ENCODE measurements at places on chromosomes 1 and 21.
A peak's percentile ranks its signal among the peaks of the same experiment; 100 is the strongest.

GRCh38 chr1:27591622-27592021 lies 12.3 kb downstream of the AHDC1 start:
- no peak for DNase-seq

DNA sequence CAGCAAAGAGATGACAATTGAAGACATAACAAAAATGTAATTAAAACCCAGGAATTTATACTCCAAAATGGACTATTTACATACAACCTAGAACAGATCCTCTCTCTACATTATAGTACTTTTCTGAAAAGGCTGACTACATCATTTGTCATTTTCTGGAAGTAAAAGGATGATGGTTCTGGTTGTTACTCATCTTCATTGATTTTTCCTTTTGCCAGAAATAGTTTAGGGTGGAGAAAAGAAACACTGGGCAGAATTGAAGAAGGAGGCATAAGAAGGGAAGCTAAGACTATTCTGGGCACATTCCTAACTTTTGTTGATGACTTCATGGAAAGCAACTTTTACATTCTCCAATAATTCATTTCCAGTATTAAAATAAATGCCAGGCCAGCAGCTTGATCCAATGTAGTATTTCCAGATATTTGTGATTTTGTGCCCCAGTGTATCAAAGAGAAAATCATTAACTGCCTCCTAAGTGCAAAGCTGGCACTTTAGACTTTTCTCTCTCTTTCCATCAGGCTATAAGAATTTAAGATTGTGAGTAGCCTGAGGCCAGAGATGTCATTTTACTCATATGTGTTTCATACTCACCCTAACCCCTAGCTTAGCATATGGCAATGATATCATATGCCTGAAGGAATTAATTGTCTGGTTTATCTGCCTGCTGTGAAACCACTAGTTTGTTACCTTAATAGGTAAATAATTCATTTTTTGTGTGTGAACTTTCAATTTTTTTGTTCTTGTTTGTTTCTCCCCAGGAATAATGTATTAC lies 369.5 kb upstream of the LYPLAL1 start:
- DNase-seq, result no peak

- no peak for DNase-seq
Observed at GRCh38 chr1:109944541-109944940, 33.9 kb downstream of the CSF1 start.

GRCh38 chr1:13860031-13860430 lies 160.0 kb downstream of the PRDM2 start:
- DNase-seq, result no peak

- no peak for DNase-seq
Observed at GRCh38 chr1:87167848-87168525, 160.7 kb upstream of the LMO4 start.

DNA sequence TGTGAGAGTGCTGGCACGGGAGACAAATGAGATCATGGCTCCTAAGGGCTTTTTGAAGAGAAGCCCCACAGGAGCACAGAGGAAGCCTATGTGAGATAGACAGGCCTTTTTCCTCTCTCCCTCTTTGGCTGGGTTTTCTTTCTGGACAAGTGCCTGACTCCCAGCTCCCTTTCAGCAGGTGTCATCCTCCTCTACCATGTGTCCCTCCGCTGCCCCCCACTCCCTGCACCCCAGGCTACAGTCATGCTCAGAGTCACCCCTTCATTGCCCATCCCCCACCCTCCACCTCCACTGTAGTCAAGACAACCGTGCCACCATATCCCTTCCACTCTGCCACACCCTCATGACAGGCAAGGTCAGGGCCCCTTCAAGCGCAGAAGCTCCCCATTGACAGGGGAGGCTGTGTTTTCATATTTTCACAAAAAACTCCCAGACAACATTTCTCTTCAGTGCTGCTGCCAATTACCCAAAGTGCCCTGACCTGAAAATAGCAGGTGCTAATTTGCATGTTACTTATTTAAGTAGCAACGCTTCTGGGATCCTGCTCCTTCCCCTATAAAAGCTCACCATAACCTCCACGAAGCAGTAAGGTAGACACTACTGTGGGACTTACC lies 92.1 kb upstream of the IPO9 start:
- DNase-seq, result no peak

- DNase-seq, result no peak
Observed at GRCh38 chr1:108896146-108897145, 19.7 kb downstream of the GPSM2 start.

DNA sequence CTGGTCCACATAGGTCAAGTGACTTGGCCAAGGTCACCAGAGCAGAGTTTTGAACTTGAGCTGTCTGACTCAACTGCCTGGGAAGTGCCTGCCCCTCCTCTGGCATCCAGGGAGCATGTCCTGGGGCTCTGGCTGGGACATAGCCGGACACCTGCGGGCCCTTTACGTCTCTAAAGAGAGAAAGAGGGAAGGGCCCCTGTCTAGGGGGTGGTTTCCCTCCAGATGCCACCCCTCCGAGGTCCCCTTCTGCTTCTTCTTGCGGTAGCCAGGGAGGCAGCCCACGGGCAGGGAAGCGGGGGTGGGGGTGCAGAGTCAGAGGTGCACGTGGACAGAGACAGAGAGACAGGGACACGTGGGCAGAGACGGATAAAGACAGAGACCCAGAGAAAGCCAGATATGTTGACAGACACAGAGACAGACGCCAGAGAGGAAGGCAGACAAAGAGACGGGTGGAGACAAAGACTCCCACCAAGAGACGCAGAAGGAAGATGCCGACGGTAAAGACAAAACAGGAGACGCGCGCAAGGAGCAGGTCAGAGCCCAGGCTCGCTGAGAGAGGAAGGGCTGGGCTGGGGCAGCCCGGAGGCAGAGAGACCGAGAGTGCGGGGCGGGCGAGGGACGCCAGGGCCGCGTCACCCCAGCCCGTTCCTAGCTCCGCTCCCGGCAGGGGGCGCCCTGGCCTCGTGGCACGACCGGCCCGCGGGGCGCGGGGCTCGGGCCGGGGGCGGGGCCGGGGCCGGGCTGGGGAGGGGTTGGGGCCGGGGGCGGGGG lies 458 bp upstream of the ALPL start:
- peak; percentile 81 for DNase-seq

DNA sequence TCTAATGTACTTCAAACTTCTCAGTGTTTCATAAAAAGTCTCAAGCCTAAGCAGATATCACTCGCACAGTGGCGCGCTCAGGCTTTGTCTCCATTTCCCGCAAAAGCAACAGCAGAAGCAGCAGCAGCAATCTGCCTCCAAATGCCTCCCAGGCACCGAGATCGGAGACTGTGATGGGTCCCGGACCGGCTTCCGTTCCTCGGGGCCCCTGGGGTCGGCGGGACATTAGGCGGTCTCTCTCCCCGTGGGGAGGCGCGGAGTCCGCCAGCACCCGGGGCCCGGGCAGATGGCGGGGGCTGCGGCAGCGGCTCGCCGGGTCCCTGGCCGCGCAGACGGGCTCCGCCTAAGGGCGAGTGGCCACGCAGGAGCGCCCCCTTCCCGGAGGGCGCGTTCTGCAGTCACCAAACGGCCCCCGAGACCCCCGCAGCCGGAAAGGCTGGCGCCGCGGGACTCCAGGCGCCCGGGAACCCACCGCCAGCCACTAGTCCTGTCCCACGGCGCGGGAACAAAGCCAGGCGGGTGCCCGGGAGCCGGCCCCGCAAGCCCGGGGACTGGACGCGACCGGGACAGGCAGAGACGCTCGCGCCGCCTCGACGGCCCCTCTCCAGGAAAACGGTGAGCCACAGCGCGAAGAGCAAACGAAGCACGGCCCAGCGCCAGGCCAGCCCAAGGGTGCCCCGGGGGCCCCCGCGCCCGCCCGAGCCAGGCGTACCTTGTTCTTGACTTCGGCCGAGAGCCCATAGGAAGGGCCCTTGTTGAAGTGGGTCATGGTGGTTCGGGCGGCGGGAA lies 590 bp downstream of the CNN3 start:
- DNase-seq, result peak; percentile 67

- no peak for DNase-seq
Observed at GRCh38 chr1:50783286-50783685, 176.8 kb downstream of the FAF1 start.

DNA sequence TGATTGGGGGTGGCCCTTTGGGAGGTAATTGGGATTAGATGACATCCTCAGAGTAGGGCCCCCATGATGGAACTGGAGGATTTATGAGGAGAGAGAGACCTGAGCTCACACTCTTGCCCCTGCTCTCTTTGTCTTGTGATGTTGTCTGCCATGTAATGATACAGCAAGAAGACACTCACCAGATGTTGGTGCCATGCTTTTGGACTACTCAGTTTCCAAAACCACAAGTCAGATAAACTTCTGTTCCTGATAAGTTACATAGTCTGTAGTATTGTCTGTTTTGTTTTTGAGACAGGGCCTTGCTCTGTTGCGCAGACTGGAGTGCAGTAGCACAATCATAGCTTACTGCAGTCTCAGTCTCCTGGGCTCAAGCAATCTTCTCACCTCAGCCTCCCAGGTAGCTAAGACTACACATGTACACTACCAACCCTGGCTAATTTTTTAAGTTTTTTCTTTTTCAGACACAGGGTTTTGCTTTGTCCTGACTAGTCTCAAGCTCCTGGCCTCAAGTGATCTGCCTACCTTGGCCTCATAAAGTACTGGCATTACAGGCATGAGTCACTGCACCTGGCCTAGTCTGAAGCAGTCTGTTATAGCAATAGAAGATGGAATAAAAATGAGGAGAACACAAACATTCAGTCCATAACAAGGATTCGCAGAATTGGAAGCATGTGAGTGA lies 115.0 kb upstream of the GALNT2 start:
- DNase-seq, result no peak

- no peak for DNase-seq
Observed at GRCh38 chr1:177567393-177567792, 396.6 kb downstream of the BRINP2 start.

DNA sequence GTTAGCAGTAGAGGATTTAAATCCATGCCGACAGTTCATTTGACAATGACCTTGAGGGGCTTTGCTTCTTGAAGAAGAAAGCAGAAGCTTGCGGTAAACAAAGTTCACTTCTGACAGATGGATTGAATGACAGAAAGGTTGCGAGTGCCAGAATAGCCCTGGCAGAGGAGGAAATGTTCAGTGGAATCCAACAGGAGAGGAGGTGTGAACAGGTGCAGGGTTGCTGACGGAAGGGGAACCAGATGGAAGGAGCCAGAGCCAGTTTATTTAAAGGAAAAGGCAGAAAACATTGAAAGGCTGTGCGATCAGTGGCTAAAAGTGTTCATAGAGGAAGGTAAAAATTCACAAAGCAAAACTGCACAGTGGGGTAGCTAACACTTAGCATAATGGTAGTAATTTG lies 141.0 kb downstream of the SDCCAG8 start:
- no peak for DNase-seq

DNA sequence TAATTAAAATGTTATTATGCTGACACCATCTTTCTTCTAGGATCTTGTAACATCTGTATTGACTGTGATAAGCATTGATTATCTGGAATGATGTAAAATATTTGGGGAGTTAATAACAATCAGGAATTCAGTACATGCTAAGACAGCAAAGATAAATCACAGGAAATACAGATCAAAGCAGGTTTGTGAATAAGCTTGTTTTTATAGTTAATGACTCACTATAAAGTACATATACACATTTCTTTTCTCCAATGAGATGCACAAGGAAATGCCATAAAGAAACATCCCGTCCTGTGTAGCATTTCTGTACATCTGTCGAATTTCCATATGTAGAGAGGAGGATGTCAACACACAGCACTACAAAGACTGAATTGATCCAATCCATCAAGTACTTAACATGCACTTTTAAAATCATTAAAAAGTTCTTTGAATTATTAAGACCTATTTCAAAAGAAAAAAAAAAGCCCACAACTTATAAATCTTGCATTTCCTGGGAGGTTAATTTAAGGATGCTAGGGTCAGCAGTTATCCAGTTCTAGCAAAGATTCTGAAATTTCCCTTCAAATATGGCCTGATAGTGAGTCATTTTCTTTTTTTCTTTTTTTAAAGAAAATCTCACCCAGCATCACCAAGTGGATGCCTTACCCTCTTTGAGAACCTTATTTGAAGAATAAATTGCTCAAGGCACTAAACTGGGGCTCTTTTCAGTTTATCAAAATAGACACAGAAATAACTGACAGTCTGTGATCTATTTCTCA lies 243.2 kb upstream of the NR5A2 start:
- no peak for DNase-seq

GRCh38 chr1:182556279-182556678 lies 32.8 kb downstream of the RNASEL start:
- DNase-seq, result no peak

GRCh38 chr1:197989058-197989457 lies 71.9 kb downstream of the LHX9 start:
- no peak for DNase-seq

Data from liver (tissue), 10 donors.